ENCODE measurements at places on chromosomes 12 and 14.

DNA sequence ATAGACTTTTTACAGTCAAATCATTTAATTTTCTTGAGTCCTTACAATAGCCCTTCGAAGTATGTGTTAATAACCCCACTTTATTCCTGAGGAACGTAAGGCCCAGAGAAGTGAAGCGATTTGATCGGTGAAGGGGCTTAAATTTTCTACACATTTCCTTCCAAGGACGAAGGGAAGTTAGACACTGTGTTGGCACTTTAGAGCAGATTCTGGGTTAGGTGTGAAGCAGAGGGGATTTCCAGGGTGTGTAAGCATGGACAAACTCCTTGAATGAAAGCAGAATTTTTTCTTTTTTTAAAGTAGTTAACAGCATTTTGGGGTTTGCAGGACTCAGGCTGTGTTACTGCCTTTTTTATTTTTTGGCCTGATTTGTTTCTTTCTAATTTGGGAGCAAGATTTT is 38.9 kb downstream of the PRORP start:
- DNase-seq: no peak

GRCh38 chr14:95814363-95815225 is 62.0 kb upstream of the TUNAR start:
- no peak for DNase-seq

GRCh38 chr12:91432089-91432488 is 249.5 kb upstream of the DCN start:
- DNase-seq: no peak

- no peak for DNase-seq
Measured at GRCh38 chr12:130707571-130707891, 8.6 kb downstream of the RIMBP2 start.

- no peak for DNase-seq
Measured at GRCh38 chr12:66010787-66011547, 119.6 kb downstream of the LLPH start.

GRCh38 chr12:109027767-109028166 is 6.9 kb upstream of the SVOP start:
- no peak for DNase-seq

All from NCI-H2171 (cell line).